ENCODE measurements at places on chromosomes 11 and 22.

GRCh38 chr11:66494935-66495334 lies 14.7 kb downstream of the DPP3 start:
- no peak for DNase-seq

- DNase-seq: no peak
Measured at GRCh38 chr22:28438183-28438768, 241.4 kb downstream of the TTC28 start.

DNA sequence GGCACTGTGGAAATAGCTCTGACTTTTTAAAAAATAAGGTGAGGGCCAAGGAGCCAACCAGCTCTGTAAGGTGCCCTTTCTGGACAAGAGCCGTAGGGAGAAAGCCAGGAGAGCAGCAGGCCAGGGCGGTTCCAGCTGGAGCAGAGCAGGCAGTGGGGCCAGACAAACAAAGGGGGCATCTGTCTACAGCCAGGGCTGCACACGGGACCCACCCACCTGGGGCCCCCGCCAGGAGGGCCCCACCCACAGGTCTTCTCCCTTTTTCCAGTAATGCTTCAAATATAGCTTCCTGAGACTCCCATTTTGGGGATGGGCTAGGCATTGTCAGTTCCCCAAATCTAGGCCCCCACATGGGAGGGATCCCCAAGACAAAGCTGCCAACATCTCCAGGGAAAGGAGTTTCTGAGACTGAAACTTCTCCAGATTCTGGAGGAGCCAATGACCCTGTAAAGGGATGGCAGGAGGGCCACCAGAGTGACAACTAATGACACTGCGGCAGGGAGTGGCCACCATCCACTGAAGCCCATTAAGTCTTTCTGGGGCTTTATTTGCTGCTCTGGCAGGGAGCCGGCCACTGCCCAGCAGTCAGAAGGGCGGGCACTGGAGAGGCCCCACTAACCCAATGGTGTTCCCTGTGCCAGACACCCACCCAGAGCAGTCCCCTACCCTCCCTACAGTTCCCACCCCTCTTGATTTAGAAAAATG lies 1.9 kb downstream of the ZFTA start:
- peak; percentile 47 for DNase-seq

DNA sequence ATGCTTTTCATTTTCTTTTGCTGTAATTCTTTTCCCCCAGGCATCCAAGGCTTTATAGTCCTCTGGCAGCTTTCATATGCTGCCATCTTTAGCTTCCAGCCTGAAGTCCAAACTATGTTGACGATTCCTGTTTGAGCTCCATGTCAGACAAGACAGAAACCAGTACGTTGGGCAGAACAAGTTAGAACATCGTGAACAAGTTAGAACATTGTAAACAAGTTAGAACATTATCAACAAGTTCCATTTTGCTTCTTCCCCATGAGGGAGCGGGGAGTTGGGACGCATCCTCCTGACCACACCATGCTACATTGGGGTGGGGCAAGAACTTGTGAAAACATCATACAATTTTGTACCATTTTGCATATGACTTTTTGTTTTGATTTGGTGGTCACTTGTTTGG lies 23.9 kb downstream of the GLB1L2 start:
- no peak for DNase-seq

GRCh38 chr11:65577756-65578109 lies 1.9 kb downstream of the EHBP1L1 start:
- DNase-seq: no peak

DNA sequence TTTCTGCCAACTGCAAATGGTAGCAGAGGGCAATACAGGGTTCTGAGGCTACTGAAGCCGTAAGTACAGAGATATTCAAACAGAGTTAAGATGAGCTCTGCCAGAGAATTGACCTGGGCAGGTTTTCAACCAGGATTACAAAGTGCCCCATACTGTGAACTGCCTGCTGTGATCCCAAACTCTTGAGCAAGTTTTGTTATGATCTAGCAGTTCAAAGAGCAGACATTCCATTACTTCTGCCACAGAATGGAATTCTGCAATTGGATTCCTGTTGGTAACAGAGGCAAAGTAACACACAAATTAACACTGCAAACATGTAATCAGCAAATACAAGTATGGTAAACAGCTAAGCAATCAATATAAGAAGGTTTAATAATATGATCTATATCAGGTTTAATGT lies 31.2 kb downstream of the ALG9 start:
- DNase-seq: peak; percentile 93

All from HepG2 (cell line).